IPS DF 6.9 (cell line): ENCODE measurements at places on chromosomes 5 and 9.

- no peak for DNase-seq
Observed at GRCh38 chr5:139061856-139062255, 136.3 kb downstream of the SIL1 start.

DNA sequence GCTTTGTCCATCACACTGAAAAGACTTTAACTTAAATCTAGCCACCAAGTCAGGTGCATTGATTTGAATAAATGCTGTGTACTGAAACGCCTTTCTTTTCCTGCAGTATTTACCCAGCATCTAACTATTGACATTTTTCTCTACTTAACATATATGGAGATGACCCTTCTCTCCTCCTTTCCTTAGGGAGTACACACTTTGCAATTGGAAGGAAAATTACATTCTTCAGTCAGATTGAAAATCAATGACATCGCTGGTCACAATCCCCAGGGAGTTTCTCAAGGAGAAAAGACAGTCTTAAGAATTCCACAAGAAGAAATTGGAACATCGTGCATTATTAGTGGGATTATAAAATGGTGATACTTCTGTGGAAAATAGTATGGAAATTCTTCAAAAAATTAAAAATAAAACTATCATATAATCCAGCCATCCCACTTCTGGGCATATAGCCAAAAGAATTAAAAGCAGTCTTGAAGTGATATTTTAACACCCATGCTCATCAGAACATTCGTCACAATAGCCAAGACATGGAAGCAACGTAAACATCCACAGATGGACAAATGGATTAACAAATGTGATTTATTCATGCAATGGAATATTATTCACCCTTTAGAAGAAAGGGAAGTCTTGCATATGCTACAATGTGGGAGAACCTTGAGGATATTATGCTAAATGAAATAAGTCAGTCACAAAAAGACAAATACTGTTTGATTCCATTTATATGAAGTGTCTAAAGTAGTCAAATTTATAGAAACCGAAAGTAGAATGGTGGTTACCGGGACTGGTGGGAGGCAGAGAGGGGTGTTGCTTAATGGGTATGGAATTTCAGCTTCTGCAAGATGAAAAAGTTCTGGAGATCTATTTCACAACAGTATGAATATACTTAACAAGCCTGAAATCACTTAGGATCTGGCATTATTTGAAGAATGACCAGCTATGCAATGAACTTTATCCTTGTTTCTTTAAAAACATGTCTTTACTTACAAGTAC, 14.3 kb upstream of the FREM1 start:
- DNase-seq, result no peak

DNA sequence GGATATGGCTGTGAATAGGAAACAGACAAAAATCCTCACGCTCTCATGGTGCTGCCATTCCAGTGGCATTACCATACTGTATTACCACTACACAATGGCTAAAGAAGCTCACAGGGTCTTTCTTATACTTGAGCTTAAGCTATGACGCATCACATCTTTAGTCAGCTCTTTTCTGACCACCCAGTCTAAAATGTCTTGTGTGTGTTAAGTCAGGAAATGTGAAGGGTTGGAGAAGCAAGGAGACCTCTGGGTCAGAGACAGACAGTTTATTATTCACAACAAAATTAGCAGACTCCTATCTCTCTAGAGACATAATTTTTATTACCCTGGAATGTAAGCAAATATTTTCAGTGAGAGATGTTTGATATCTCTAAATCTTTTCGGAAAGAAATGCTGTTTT, 1583.2 kb upstream of the WWC1 start:
- no peak for DNase-seq

GRCh38 chr9:89664010-89664409, 59.2 kb downstream of the GADD45G start:
- no peak for DNase-seq
